Islet precursor cell (in vitro differentiated cells): ENCODE measurements at places on chromosomes 1 and 21.

- DNase-seq, result no peak
Measured at GRCh38 chr21:38533887-38534286, 35.6 kb upstream of the ERG start.

DNA sequence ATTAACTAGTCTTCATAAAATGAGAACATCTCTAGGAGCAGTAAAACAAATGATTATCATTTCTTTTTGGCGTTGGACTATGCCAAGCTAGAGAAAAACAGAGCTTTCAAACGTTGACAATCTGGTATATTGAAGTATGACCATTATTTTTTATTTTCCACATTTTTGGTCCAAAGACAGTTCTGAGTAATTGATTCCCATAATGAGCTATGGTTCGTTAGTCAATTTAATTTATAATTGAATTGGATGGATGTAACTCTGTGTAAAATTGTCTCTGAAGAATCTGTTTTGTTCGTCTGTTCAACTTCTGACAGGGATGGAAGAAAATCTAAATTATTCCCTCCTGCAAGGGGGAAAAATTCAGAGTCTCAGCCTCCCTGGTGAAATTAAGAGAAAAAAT, 234.5 kb downstream of the LMO4 start:
- no peak for DNase-seq

GRCh38 chr1:235948774-235949427, 82.2 kb upstream of the LYST start:
- DNase-seq, result no peak

DNA sequence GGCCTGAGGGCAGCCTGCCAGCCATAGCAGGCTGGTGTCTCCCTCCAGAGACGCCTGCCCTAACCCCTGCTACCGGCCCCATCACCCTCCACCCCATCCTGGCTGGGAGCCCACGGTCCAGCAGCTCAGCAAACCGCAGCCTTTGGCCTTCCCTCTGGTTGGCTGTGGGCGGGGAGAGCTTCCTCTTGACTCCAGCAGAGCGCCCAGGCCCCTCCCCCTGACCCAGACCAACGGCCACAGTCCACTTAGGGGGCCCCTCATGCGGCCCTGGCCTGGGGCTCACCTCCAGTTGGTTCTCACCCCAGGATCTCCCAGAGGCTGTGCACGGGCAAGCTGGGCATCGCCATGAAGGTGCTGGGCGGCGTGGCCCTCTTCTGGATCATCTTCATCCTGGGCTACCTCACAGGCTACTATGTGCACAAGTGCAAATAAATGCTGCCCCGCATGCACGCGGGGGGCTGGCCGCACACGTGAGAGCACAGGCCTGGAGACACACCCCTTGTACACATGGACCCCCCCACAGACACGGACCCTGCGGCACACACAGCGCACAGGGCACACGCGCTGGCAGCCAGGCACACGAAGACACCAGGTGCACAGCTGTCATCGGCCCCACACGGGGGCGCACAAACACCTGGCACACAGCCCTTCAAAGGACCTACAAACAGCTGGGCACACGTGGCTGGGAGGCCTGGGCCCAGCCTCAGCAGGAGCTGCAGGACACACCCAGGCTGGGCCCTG, 3.1 kb downstream of the SMIM1 start:
- peak; percentile 82 for DNase-seq

DNA sequence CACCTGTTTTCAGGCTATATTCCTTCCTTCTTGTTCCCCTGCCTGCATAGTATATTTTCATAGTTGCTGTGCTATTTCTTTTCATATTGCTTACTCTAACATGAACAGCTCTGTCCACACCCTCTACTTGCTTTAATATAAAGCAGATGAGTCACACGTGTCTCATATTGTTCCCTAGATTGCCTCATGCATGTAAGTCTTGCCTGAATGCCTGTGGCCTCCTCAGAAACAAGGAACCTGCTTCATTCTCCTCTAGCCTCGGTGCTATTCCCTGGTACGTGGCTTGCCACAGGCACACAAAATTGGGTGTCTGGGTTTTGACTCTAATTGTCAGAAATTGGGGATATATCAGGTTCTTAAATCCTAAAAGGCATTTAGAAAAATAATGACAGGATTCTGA, 16.5 kb upstream of the PKP1 start:
- peak; percentile 35 for DNase-seq

- DNase-seq, result no peak
Measured at GRCh38 chr1:7422966-7423365, 348.1 kb upstream of the VAMP3 start.

DNA sequence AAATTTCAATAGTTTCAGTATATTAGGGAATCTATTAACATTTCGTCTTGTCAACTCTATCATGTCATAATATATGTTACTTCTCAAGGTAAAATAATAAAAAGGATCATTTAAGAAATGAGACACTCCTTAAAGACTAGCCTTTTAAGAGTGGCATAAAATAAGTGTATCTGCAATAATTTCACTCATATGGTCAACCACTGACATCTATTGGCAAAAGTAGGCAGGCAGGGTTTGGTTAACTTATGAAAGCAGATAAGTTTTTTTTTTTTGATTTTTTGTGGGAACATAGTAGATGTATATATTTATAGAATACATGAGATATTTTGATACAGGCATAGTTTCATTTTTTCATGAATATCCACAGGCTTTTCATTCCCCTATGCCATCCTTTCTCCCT, 5.5 kb upstream of the RGS21 start:
- DNase-seq, result no peak

GRCh38 chr21:30629200-30629599, 5.8 kb upstream of the KRTAP20-2 start:
- no peak for DNase-seq

- DNase-seq, result no peak
Measured at GRCh38 chr1:61207416-61207815, 125.1 kb downstream of the NFIA start.

GRCh38 chr1:205315008-205315618, 6.4 kb downstream of the NUAK2 start:
- no peak for DNase-seq

GRCh38 chr1:18253093-18253492, 145.5 kb downstream of the IGSF21 start:
- DNase-seq, result no peak

GRCh38 chr1:214500340-214501055, 50.9 kb downstream of the PTPN14 start:
- DNase-seq, result peak; percentile 75

DNA sequence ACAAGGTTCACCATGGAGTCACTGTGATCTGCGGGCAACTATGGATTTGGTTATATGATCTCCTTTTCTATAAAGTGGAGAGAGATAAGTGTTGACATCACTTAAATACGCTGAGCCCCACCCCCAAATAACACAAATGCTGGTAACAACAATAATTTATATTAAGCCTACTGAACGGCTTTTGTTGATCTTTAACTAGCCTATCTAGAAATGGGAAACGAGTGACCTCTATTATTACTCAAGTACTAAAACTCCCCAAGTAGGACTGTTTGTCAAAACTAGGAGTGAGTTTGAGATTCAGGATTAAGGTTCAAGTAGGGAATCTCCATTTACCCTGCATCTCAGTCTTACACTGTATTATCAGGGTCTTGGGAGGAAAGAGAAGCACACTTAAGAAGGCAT, 52.2 kb downstream of the MAP3K7CL start:
- no peak for DNase-seq

GRCh38 chr21:30935889-30936168, 54.4 kb upstream of the KRTAP11-1 start:
- no peak for DNase-seq

DNA sequence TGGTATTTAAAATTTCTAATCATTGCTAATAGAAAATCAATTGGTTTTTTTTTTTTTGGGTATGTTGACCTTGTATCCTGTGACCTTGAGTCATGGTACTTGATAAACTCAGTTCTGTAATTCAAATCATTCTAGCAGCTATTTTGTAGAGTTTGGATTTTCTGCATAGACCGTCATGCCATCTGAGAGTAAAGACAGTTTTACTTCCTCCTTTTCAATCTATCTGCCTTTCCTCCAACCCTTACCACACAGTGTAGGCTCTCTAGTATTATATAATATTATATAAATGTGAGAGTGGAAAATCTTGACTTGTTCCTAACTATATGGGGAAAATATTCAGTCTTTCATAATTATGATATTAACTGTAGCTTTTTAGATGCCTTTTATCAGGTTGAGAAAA, 7.0 kb downstream of the TDRD5 start:
- DNase-seq, result no peak

DNA sequence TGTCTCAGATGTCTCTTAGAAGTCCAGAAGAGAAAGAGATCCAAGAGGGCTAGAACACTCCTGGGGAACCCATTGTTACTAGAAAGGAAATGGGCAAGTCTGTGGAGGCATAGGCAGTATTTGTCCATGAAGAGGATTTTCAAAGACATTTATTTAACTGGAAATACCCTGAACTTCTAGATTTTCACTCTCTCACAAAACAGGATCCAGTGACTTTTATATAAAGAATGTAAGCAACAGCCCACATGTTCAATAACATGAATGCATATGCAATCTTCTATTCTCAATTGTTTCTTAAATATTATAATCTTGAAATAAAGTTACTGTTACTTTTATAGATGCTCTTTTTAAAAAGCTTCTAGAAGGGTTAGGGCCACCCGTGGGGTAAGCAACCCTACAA, 53.4 kb downstream of the TBX15 start:
- no peak for DNase-seq

GRCh38 chr1:214901718-214902117, 180.8 kb upstream of the KCNK2 start:
- DNase-seq, result no peak

GRCh38 chr1:2380816-2381591, 10.3 kb downstream of the MORN1 start:
- DNase-seq, result no peak

DNA sequence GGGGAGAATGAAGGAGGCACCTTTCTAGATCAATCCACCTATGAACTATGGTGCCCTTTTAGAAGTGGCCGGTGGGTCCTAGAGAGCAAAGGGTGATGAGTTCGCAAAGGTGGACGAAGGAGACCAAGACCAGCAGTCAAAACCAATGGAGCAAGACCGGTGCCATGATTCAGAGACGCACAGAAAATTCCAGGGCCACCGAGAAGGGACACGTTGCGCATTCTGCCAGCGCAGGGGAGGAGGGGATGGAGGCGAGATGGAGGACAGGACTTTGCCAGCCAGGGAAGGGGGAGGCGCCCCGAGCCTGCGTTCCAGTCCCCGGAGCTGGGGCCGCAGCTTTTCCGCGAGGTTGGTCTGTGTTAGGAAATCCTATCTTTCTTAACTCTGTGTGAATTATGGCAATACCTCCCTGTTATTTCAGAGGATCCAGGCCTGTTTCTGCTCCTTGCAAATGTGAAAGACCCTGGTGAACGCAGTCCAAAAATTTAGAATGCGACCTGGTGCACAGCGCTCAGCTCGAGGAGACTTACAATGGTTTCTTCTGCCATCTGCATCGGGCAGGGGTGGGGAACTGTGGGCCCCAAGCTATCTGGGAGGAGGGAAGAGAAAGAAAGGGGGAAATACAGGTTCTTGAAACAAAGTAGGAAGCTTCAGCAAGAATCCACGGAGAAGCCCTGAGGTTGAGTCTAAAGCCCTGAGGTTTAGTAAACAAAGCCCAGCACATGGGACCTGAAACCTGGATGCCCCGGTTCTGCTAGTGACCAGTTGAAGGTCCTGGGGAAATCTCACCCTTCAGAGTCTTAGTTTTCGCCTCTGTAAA, 129.4 kb downstream of the MRPS6 start:
- peak; percentile 76 for DNase-seq

DNA sequence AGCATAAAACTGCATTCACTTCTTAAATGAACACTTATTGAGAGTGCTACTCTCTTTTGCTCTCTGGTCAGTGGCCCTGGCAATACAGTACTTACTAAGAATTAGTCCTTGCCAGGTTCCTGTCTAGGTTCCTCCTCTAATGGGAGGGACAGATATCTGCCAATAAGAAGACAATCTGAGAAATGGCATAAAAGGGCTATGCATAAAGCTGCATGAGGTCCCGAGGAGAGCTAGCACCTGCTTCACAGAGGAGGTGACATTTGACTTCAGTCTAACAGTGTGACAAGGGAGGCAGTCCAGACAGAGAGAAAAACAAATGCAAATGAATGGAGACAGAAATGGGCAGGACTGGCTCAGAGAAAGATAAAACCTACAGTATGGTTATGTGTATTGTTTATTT, 357.1 kb upstream of the SGIP1 start:
- DNase-seq, result no peak

- no peak for DNase-seq
Measured at GRCh38 chr1:206476591-206476990, 6.3 kb downstream of the IKBKE start.

DNA sequence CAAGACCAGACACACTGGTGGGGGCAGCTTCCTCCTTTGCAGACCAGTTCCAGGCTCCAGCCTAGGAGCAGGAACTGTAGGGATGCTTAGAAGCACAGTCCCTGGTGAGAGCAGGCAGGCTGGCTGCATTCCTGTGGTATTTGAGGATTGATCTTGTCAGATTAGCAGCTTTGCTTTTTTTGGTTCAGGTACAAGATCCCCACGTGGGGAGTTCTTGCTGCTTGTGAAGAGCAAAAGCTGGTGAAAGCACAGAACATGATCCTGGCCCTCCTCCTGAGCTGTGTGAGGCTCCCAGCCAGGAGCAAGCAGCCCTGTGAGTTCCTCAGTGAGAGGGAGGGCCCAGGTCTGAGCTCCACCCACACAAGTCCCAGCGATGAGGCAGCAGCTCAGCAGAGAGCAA, 75.3 kb upstream of the ARTN start:
- DNase-seq, result peak; percentile 99

DNA sequence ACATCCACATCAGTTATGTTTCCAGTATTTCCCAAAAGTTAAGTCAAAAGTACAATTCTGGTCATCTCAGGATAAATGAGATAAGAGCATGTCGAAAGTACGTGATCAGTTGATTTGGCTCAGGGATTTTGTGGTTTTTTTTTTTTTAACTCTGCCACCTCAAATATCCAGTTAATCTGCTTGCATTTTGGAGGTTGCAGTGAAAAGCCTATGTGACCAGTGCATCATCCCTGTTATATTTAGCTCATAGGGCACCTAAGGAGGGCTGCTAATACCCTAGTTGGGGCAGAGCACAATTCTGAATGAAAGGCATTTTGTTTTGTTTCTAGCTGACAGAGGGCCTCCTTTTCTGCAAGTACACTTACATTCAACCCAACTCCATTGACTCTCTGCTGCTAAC, 31.7 kb upstream of the RGS16 start:
- no peak for DNase-seq

DNA sequence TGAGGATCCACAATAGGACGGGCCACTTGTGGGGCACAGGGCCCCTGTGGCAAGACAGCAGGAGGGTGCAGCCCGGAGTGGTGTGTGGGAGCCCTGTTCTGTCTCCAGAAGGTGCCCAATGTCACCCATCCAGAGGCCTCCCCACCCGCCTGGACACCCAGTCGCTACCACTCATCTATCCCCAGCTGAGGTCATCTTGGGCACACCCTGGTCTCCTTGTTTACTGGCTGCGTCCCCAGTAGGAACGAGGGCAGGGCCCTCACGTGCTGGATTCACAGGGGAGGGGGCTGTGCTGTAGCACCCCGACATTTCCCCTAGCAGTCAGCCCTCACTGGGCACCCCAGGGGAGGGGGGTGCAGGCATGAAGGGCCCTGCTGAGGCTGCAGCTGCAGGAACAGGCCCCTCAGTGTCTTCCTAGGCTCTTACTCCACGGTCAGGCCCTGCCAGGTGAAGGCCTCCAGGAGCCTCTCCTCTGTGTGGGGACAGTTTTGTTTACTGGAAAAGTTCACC, 2.3 kb upstream of the TNNT2 start:
- DNase-seq, result no peak

- no peak for DNase-seq
Measured at GRCh38 chr1:115217150-115218033, 120.7 kb downstream of the NGF start.
